ENCODE measurements at places on chromosomes 13 and 19.

- no peak for DNase-seq
Measured at GRCh38 chr19:38912600-38913514, 871 bp upstream of the CCER2 start.

DNA sequence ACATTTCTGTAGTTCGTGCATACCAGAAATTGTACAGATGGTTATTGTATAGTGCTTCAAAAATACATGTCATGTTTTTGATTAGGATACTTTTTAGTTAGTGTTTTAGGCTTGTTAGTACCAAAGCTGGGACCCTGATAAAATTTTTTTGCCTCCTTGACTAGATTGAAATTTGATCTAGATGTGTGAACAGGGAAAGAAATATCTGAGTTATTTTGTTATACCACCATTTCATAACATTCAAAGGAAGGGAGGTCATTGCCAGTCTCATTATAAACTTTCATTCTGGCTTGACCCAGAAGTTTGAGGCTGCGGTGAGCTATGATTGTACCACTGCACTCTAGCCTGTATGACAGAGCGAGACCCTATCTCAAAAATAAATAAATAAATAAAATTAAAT, 9.0 kb downstream of the LMO7 start:
- DNase-seq = no peak

- no peak for DNase-seq
Measured at GRCh38 chr13:90792335-90792734, 555.2 kb upstream of the MIR17HG start.

DNA sequence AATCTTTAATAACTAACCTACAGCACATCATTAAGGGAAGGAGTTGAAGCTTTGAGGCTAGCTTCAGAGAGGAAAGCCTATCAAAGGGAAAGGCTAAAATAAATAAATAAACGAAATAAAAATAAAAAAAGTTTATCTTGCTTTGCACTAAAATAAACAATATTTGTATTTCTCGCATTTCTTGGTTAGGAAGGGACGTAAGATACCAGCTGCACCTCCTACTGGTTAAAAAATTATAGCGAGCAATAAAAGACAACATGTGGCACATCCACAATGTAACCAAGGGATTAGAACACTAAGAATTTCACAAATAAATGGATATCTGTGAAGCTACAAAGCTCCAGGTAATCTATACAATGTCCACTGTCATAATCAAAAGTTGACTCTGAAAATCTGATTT, 194.5 kb downstream of the DACH1 start:
- DNase-seq = no peak

DNA sequence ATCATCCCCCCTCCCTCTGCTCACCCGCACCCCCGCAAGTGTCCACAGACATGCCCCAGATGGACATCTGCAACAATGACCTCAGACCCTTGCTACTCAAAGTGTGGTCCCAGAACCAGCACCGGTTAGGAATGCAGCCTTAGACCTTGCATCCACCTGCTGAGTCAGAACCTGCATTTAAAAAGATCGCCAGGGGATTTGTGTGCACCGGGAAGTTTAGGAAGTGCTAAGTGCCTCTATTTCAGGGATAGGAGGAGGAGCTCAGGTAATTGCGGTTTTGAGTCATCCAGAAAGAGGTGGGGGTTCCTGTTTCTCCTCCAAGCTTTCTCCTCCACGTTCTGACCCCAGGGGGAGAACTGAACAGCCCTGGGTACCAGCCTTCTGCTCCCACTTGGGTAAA, 46.2 kb downstream of the CACNA1A start:
- DNase-seq = no peak

- DNase-seq = no peak
Measured at GRCh38 chr19:7861619-7862412, 12.4 kb downstream of the PRR36 start.

DNA sequence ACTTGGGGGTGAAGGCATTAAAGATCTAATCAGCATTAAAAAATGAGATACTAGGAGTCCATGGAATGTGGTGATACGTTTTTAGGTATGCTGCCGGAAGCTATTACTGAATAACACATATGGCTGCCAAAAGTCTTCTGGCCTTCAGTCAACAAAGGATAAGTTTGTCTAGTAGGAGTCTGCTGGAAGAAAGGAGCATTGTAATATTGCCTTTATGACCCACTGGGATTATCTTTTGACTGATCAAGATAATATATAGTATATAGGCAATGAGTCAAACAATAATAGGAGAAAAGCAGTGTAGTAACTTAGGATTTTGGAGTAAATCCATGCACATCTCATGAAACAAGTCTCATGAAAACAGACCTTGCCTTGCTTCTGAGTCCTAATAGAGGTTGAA, 295.4 kb downstream of the SLITRK6 start:
- DNase-seq = no peak

GRCh38 chr13:33290421-33290965, 4.9 kb upstream of the STARD13 start:
- DNase-seq = no peak

DNA sequence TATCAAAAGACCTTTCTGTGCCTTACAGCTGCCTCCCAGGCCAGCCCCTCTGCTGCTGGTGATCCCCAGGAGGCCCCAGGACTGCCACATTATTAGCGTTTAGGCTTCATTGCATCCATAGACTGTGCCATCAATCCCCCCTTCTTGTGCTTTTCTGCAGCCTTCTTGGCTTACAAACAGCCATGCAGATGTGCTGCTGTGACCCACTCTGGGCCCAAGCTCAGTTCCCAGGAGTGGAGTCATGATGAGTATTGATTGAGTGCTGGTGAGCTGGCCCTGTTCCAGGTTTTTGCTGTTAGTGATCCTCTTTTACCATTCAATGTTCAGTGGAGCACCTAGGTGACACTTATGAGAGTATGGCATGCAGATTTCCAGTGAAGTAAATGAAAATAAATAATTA, 59.9 kb upstream of the SLAIN1 start:
- DNase-seq = no peak

- DNase-seq = no peak
Measured at GRCh38 chr13:89783221-89783755, 1564.2 kb upstream of the MIR17HG start.

- no peak for DNase-seq
Measured at GRCh38 chr19:42151782-42152684, 19.8 kb upstream of the POU2F2 start.

- DNase-seq = no peak
Measured at GRCh38 chr13:70835371-70835770, 727.1 kb upstream of the KLHL1 start.

DNA sequence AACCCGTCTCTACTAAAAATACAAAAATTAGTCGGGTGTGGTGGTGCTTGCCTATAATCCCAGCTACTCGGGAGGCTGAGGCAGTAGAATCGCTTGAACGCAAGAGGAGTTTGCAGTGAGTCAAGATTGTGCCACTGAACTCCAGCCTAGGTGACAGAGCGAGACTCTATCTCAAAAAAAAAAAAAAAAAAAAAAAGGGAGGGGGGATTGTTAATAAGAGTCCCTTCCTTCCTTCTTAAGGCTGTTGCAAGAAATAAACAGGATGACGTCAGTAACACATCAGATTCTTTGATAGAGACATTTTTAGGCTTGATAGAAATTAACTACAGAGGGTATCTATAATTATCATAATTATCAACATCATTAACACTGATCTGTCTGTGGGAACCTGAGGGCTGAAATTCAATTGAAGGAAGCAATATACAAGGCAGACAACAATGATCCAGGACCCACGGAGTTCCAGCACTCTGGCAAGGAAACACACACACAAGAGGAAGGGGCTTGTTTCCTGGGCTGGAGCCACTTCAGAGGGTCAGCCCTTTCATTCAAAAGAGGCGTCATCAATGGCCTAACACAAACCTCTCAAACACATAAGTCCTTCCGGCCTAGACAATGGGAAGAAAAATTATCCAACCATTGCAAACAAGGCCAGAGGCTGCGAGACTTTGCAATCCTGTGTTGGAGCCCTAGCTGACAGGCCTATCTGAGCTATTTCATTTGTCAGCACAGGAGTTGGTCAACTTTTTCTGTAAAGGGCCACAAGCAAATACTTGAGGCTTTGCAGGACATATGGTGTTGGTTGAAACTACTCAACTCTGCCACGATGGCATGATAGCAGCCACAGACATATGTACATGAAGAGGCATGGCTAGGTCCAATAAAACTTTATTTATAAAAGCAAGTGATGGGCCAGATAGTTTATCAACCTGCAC, 105.2 kb downstream of the INSR start:
- DNase-seq = no peak

- no peak for DNase-seq
Measured at GRCh38 chr13:104408733-104409132, 1342.5 kb upstream of the SLC10A2 start.

DNA sequence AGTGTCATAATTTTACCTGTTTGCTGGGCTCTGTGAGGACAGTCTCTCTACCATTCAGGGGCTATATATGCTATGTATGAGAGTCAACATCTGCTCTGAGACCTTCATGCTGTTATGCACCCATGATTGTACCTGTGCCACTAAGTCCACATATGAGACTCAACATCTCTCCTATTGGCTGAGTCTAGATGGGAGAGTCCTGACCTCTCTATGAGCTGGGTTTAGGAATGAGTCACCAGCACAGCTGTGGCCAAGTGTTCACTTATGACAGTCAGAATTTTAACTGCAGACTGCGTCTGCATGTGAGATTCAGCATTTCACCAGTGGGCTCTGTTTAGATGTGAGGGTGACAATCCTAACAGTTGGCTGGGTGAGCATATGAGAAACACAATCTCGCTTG, 49.5 kb downstream of the ZNF729 start:
- no peak for DNase-seq
